Activated T-helper 1 cell treated with anti-CD3 and anti-CD28 coated beads, Interleukin-2, amount 50 U/mL, for 16 hours (primary cell): ENCODE measurements at places on chromosomes 6 and 20.

GRCh38 chr6:129978148-129978916 lies 40.0 kb upstream of the L3MBTL3 start:
- no peak for DNase-seq

DNA sequence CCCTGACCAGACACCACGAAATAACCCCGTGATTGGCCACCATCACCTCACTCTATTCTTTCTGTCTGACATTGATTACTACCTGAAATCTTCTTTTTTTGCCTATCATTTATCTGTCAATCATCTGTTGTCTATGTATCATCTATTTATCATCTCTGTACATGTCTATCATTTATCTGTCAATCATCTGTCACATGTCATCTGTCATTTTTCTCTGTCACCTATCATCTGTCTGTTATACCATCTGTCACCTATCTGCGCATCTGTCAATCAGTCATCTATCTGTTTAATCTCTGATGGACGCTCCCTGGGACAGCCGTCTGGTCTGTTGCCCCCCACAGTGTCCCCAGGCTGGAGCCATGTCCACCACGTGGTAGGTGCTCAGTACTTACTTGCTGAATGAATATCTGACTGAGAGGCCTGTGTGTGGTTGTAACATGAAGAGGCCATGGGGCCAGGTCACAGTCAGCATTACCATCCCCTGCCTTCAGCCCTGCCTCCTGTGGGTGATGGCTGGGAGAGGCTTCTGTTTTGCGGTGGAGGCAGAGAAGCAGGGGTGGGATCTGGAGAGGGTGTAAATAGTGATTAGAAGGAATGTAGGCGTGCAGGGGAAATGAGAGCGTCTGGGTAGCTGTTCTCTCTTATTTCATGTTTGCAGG lies 302.7 kb downstream of the QKI start:
- DNase-seq: no peak

- DNase-seq: no peak
These were observed 94.9 kb upstream of the NT5E start for GRCh38 chr6:85354761-85355618.

DNA sequence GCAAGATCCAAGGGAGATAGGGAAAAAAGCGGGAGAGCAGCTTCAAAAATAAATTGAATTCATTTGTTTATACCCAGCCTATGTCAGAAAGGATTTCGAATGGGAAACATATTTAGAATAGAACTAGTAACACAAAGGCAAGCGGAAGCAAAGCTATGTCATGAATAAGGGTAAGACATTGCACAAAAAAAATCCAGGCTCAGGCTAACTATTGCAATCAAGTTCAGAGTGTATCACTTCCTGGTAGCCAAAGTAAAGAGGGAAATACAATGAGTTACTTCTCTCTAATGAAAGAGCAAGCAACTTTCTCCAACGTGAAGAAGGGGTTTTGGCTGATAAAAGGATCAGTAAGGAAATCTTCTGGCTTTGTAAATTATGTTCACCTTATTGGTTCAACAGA lies 212.8 kb downstream of the ZMYND8 start:
- DNase-seq: no peak

GRCh38 chr20:48825566-48825920 lies 2.3 kb downstream of the PREX1 start:
- no peak for DNase-seq

GRCh38 chr6:12065321-12066140 lies 53.4 kb downstream of the HIVEP1 start:
- no peak for DNase-seq

- DNase-seq: no peak
These were observed 59.2 kb upstream of the CSE1L start for GRCh38 chr20:48986899-48987298.

- DNase-seq: no peak
These were observed 43.3 kb downstream of the SLC26A8 start for GRCh38 chr6:35980991-35981645.

DNA sequence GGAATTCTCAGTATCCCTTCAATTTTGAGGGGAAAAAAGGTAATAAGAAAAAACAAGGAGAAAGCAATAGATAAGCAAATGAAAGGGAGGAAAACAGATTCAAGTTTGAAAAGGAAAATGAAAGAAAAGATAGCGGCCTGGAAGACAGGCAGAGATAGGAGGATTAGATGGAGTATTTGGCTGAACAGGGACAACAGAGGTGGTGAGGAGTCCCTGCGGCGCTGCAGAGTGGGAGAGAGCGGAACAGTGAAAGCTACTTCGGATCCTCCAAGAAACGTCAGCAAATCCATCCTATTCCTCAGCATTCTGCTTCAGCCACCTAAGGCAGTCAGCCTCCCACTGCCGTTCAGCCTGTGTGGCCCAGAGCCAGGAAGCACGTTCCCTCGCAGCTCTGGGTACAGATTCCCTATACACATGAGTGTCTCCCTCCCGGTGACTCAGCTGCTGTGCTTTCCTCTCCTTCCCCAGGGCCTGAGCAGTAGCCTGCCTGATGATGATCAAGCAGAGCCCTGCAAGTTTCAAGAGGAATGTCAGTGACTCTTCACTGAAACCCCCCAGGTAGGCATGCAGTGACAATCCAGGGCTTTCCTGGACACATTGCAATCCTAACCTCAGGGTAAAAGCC lies 43.4 kb upstream of the CDYL start:
- no peak for DNase-seq

- no peak for DNase-seq
These were observed 6.3 kb upstream of the SIRPA start for GRCh38 chr20:1888796-1889463.

DNA sequence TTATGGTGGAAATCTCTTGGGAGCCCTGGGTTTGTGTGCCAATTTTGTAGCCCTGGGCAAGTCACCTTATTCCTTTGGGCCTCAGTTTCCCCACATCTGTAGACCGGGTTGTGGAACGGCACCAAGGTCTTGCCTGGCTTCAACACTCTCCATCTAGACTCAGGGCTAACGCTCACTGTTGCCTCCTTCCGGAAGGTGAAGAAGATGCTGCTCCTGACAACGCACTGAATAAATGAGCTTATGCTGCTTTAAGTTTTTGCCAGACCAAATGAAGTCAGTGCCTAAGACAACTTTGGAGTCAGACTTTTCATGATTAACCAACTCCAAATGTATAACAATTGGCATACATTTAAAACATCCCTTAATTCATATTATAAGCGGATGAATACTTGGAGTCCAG lies 53.1 kb downstream of the PSMG4 start:
- no peak for DNase-seq

- DNase-seq: no peak
These were observed 436.6 kb downstream of the PRKN start for GRCh38 chr6:162290846-162291465.
